ENCODE measurements at places on chromosomes 3 and 15.

GRCh38 chr15:85488997-85489396 lies 108.6 kb downstream of the AKAP13 start:
- no peak for DNase-seq

DNA sequence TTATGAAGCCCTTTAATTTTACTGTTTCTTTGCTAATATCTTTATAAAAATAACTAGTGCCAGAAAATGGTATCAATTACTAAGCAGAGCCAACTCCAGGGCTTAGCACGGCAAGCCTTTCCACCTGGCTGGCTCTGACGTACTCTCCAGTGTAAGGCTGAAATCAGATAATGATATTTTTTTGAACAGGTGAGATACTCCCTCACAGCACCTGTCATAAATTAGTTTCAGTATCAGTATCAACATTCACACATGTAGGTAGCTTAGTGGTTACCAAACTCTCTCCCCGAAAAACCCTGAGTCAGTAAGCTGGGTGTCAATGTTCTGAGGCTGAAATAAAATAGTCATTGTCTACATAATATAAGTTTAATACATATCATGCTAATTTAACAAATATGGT lies 710.1 kb downstream of the SQOR start:
- DNase-seq = no peak

- no peak for DNase-seq
Observed at GRCh38 chr3:127041933-127042332, 59.0 kb downstream of the PLXNA1 start.

DNA sequence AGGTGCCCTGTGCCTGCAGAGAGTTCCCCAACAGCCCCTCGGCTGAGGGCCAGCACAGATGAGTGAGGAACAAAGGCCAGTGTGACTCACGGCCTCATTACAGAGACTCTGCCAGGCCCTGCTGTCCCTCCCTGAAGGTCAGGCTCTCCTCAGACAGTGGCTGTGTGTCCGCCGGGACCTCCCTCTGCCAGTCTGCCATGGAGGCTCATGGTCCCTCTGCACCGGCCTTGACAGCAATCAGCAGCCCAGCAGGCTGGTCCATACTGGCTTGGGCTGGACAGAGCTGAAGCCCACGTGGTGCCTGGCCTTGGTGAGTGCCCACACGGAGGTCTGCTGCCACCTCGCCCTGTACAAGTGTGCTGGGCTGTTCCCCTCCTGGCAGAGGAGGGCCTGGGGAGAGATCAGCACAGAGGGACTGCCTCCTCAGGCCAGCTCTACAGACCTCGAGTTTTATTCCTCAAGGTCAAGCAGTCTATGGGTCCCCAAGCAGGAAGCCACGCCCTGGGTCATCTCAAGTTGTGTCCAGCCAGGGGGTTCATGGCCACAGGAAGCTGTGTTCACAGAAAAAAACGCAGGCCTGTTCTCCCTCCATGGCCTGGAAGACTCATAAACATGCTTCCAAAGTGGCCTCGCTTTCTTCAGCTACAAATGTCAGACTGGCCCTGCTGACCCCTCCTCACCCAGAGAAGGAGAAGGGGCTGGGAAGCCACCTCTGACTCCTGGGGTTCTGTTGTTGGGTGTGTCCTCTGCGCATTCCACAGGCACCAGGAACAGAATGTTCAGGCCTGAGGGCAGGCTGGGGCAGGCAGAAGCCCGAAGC lies 27.0 kb downstream of the SLC41A3 start:
- no peak for DNase-seq

GRCh38 chr3:173588556-173588955 lies 191.0 kb downstream of the NLGN1 start:
- DNase-seq = no peak

GRCh38 chr3:40190056-40190455 lies 119.5 kb upstream of the EIF1B start:
- no peak for DNase-seq

DNA sequence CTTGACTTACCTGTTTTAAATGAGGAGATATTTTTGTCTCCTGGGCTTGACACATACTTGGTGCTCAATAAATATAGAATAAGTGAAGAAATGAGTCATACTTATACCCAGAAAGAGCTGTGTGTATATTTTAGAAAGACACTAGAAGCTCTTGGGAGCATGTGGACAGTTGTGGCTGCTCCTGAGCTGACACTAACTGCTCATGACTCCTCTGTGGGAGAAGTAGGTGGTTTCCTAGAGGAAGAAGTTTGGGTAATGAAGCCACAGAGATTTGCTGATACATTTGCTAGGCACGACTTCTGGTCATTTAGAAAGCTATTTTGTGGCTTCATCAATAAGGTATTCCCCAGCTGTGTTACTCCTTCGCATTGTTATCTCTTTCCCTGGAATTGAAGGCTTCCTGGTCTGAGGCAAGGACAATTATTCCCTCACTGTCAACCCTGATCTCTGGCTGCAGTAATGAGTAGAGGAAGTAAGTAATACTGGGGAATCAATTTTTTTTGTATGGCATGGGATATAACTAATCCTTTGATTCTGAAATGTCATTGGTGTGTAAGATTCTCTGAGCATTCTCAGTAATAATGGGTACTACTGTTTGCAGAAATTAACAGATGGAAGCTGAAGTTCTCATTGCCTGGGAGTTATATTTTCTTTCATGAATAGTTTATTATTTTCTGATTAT lies 79.6 kb upstream of the DCBLD2 start:
- no peak for DNase-seq

DNA sequence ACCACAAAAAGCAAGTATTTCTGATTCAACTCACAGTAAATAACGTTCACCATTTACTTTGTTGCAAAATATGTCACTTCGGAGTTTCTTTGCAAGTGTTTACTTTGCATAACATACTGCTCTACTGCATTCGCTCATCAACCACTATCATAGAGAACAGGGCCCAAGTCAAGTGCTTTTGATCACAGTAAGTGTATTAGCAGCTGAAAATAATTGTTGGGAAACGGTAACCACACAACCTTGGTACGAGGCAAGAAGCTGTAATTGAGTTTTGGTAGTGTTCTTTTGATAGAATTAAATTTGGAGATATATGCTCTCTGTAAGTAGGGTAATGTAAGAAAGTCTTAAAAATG lies 80.1 kb downstream of the SATB1 start:
- DNase-seq = no peak

- no peak for DNase-seq
Observed at GRCh38 chr3:111961461-111962164, 17.2 kb upstream of the ABHD10 start.

- DNase-seq = no peak
Observed at GRCh38 chr3:43638594-43639447, 17.0 kb upstream of the ANO10 start.

DNA sequence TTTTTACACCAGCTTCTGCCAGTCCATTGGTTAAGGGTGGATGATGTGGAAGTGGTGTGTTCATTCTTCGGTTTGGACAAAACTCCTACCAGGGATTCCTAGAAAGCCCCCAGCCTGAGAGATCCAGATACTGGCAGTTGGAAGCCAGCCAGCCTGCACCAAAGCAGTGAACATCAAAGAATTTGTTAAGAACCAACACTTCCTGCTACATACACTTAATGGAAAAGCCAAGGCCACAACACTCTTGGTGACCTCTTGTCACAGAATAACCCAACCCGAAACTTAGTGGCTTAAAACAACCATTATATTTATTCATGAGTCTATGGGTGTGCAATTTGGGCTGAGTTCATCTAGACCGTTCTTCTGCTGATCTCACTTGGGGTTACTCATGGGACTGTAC lies 42.9 kb upstream of the ADAMTS9 start:
- DNase-seq = no peak

DNA sequence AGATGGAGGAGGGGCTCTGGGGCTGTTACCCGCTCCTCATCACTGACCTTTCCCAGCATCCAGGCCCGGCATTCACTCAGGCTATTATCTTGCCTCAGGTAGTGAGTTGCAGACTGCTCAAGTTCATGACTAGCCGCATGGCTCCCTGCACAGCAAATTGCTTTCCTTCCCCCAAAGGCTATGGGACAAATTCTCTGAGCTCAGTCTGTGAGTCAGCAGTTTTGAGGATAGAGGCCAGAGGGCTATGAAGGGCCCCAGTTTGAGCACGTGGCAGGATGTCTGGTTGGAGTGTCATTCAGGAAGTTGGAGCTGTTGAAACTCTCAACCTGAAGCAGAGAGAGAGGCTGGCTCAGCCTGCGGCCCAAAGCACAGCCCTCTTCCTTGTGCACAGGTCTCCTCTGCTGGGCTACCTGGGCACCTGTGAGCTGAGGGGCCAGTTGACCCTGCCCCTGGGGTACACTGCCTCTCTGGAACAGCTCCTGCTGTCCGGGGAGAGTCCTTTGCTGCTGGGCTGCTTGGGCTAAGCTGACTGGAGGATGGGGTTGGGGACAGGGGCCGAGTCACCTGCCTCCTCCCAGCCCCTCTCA lies 7.9 kb downstream of the FAH start:
- DNase-seq = no peak

GRCh38 chr3:15271030-15271429 lies 61.4 kb downstream of the SH3BP5 start:
- DNase-seq = no peak

DNA sequence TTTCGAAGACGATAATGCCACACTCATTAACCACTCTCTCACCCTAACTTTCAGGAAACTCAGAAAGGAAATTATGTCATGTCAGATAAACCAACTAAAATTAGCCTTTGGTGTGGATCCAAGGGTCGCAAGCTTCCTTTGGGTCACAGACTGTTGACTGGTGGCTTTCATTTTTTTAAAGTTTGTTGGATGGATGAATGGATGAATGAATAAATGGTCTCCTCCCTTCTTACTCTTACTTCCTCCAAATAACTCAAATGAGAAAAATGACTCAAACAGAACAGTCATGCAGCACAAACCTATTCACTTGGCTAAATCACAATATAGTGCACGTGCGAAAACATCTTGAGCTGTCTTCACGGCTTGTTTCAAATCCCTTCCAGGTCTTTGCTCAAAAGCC lies 82.9 kb upstream of the HACD2 start:
- no peak for DNase-seq

DNA sequence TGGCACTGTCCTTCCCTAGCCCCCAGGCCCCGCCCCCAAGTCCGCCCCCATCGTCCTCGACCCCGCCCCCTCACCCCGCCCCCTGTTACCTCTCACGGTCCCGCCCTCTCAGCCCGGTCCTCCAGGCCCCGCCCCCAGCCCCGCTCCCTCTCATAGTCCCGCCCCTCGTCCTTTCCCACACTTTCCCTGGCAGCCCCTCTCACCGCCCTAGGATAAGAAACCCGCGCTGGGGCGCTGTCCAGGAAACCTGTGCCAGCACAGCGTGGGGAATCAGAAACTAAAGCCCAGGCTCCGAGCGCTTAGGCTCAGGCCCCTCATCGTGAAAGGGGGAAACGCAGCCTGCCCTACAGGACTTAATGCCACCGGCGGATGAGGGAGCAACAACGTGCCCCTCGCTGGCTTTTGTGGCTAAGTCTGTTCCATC lies 20.9 kb downstream of the TRPM1 start:
- no peak for DNase-seq

DNA sequence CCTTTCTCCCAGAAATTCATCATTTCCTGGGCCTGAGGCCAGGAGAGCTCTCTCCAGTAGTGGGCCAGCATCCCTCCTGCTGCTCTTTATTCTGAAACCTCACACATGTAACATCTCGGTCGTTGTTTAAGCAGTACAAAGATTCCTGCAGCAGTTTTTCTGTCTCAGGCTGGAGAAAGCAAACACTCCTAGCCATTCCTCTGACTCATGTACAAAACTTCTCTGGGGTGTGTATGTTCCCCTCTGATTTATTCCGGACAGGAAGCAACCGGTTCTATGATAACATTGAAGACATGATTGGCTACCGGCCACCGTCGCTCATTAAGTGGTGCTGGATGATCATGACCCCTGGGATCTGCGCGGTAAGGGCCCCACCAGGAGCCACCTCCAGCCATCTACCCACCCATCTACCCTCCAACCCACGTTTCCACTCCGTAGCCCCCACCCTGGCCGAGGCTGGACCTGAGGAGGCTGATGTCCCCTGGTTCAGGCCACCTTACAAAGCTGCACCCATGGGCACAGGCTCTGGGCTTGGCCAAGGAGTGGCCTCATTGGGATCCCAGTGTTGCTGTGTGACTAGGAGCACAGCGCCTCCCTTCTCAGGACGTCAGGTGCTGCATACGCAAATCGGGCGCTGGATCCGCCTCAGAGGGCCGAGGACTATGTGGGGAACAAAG lies 58.6 kb upstream of the SLC6A1 start:
- no peak for DNase-seq

DNA sequence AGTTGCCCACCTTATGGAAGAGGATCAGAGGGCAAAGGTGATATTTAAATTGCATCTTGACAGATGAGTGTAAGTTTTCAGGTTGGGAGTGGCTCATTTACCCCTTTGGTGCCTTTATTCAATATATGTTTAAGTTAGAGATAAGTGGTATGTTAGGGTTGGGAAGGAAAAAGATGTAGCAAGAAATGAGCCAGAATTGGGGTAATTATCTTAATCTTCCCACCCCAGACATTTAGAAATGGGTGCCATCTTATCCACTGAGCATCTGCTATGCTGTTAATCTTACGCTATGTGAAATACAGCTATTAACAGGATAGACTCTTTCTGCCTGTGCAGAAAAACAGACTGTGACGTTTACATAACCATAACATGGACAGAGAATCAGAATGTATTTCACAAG lies 6.3 kb downstream of the CMTM7 start:
- no peak for DNase-seq

GRCh38 chr3:9916734-9917680 lies at the start of gene IL17RC:
TSS of gene IL17RC (plus strand) at chr3:9917098. CDS start at chr3:9917316, 218 bp downstream.
- DNase-seq = no peak

GRCh38 chr15:38612159-38612863 lies 47.7 kb upstream of the RASGRP1 start:
- no peak for DNase-seq

DNA sequence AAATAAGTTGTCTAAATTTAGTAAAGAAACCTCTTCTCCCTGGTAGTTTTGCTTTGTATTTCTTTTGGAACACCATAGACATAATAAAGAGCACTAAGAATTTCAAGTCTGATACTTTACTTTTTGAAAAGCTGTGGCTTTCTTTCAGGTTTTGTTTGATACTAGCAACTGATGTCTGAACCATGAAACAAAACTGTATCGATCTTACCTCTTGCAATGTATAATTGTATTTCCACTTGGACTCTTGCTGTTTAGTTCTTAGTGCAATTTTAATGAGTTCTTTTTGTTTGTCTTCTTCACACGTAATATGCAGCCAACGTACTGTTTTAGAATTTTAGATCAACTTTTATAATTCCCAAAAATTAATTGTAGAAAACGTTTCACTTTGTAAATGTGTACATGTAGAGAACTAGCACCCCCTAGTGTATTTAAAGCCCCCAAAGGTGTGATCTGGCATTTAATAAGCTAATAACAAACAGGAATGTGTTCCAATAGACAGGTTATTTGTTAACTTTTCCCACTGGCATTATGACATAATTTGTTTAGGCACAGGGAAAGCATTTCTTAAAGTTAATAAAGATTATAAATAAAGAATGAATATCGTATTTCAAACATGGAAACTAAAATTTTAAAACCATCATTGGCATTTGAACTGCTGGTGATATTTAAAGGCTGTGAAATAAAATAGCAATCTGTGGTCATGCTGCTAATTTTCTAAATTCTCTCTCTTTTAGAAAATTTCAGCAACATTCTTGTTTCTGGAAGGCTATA lies 289.1 kb upstream of the DNAJC19 start:
- DNase-seq = no peak

All from stimulated activated CD8-positive, alpha-beta memory T cell treated with anti-CD3 and anti-CD28 coated beads, Interleukin-4, amount 100 ng/mL, for 1 hour (primary cell).